Neural cell (in vitro differentiated cells): ENCODE measurements at places on chromosomes 13 and 19. TPM values are rescaled to one million over a fixed set of nuclear protein-coding genes. Genes with fewer than 3 reads are reported as not detected.

CD37 gene
- polyA plus RNA-seq = not detected in 2 replicates

LCP1 gene
- polyA plus RNA-seq = 0.36 and 0.76 TPM in 2 replicates

HSPB6 gene
- not detected in 2 replicates for polyA plus RNA-seq

LONP1 gene
- polyA plus RNA-seq = 43.1 and 46.2 TPM in 2 replicates

SPC24 gene
- 0.40 and 2.5 TPM in 2 replicates for polyA plus RNA-seq

ATP8B3 gene
- 0.74 and 1.5 TPM in 2 replicates for polyA plus RNA-seq

KLK14 gene
- polyA plus RNA-seq = not detected in 2 replicates

APLP1 gene
- 390 and 407 TPM in 2 replicates for polyA plus RNA-seq

ABHD8 gene
- polyA plus RNA-seq = 28.1 and 31.6 TPM in 2 replicates

GARIN5A gene
- polyA plus RNA-seq = 3.3 and 6.5 TPM in 2 replicates

CRYL1 gene
- 10.6 and 13.7 TPM in 2 replicates for polyA plus RNA-seq

TNNT1 gene
- polyA plus RNA-seq = 4.0 and 6.2 TPM in 2 replicates

CYP4F2 gene
- polyA plus RNA-seq = 0.36 TPM in 1 of 2 replicates, not detected in the other

AZU1 gene
- polyA plus RNA-seq = 1.0 and 1.1 TPM in 2 replicates

NCR1 gene
- polyA plus RNA-seq = not detected in 2 replicates

CDADC1 gene
- polyA plus RNA-seq = 11.6 and 15.9 TPM in 2 replicates

TNFSF11 gene
- not detected in 2 replicates for polyA plus RNA-seq

S1PR4 gene
- polyA plus RNA-seq = not detected in 2 replicates

PSG11 gene
- not detected in 2 replicates for polyA plus RNA-seq

MISP3 gene
- 3.7 and 8.2 TPM in 2 replicates for polyA plus RNA-seq

CCDC70 gene
- polyA plus RNA-seq = not detected in 2 replicates

EMC10 gene
- polyA plus RNA-seq = 233 and 270 TPM in 2 replicates

PCCA gene
- polyA plus RNA-seq = 17.0 and 21.2 TPM in 2 replicates

KANK2 gene
- 0.25 and 0.26 TPM in 2 replicates for polyA plus RNA-seq

ZNF578 gene
- polyA plus RNA-seq = 0.47 and 1.1 TPM in 2 replicates
